ENCODE measurements at places on chromosomes 4 and X.

- DNase-seq: no peak
Measured at GRCh38 chrX:81308086-81308829, 106.4 kb downstream of the SH3BGRL start.

DNA sequence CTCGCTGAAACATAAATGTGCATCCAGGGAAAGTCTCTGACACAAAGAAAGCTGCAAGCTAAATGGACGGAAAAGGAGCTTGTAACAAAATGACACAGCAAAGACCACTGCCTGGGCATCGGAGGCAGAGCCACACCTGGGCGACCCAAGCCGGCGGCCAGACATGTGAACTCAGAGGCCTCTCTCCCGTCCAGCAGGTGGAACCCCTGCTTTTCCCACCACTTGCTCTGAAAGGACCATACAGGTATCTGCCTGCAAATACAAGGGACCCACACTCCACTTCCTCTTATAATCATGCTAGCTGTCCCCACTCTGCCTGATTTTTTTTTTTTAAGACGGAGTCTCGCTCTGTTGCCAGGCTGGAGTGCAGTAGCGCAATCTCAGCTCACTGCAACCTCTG, 12.0 kb downstream of the CPLX1 start:
- DNase-seq: no peak

DNA sequence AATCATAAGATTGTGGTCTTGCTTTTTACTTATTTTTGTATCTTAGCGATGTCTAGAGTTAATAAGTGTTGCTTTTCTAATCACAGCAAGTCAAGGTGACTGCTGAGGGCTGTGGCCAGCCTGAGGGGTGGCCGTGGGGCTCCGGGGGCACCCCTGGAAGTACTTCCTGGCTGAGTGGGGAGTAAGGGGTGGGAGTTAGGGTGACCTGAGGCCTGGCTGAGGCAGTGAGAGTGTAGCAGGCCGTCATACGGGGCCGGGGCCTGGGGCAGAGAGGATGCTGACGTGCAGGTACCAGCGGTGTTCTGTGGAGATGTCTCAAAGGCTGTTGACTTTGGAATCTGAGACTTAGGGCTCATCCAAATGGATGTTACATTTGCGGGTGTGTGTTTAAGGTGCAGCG, 29.3 kb downstream of the PIGG start:
- no peak for DNase-seq

GRCh38 chr4:83552083-83552482, 16.2 kb downstream of the GPAT3 start:
- DNase-seq: no peak

- no peak for DNase-seq
Measured at GRCh38 chrX:95995583-95995982, 689.1 kb upstream of the DIAPH2 start.

DNA sequence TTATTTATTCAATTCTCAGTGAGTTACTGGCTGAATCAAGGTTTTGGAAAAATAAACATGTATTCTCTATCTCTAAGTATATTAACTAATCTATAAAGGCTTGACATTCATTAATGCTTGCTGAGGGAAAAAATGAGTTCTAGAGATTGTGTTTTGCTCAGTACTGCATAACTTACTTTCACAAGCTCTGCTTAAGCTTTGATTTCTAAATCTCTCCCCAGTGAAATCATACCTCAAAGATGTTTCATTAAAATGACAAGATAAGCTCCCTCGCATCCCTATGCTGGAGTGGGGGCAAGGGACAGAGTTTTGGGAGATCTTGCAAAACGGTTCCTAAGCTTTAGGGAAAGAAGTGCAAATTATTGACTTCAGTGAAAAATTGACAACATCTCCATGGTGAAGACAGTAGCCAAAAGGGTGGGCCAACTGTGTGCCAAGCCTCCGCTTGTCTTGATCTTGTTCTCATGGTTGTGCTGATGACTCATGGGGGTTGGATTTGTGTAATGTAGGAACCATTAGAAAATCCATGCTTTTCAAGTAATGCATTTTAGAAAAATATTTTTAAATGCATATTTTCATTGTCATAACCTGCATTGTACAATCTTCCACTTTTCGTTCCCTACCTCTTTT, 521.4 kb downstream of the RPA4 start:
- no peak for DNase-seq

DNA sequence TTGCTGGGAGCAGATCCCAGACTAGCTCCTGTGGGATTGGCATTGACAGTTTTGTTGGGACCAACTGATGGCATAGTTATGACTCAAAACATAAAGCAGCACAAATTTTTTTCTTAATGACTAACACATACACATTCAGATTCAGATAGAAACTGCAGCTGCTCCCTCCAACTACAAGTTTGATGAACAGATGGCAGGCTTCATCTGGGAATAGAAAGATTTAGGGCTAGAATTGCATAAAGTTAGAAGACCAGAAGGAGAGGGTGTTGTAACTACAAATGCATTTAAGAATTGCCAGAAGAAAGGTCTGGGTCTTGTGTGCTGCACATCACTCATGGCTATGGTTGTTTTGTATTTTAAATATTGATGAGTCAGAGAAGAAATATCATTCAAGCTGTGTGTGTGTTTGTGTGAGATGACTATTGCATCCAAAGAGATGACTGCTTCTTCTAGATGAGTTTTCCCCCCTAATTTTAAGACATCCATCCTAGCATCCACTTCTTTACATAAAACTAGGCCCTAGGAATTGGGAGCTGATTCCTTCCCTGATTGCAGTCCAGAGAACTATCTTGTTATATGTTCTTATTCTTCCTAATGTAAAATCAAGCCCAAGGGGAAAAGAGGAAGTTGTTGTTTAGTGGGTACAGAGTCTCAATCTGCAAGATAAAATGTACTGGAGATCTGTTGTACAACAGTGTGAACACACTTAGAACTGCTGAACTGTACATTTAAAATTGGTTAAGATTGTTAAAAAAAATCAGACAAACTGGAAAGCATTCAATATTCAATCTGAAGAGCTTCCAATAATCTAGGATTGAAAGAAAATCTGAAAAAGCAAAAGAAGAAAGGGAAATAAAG, 175.1 kb downstream of the PARM1 start:
- DNase-seq: no peak

DNA sequence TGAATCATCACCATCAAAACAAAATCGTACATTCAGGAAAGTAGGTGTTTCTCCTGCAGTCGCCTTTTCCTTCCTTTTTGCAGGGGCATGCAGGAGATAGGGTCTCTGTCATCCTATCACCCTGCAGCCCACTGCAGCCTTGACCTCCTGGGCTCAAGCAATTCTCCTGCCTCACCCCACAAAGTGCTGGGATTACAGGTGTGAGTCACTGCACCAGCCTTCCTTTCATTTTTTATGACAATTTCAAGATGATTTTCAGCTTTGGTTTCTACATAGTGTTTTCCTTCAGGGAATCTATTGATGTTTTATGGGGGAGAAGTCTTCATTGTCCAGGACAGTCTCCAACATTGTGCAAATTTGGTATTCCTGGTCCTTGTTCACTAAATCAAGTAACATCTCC, 71.7 kb downstream of the USP38 start:
- DNase-seq: no peak
